Activated naive CD8-positive, alpha-beta T cell treated with anti-CD3 and anti-CD28 coated beads for 36 hours (primary cell): ENCODE measurements at places on chromosomes 4 and X.

- DNase-seq: no peak
Measured at GRCh38 chr4:123449362-123449761, 52.8 kb downstream of the SPRY1 start.

DNA sequence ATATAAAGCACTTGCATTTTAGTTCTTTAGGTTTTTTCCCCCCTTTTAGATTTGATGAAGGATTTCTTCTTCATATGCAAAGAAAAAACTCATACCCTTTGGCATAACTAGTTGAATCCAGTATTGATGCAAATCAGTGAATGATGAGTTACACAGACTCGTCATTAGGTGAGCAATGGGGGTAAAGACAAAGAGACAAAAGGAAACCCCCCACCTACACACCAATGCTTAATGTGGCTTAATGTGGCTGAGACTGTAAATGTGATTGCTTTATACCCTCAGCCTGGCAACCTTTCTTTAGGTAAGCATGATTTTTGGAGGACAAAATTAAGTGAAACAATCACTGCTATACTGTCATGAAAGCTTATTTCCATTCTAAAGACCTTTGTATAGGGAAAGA, 39.5 kb downstream of the CD40LG start:
- peak; percentile 38 for DNase-seq

- no peak for DNase-seq
Measured at GRCh38 chr4:141339966-141340365, 119.3 kb downstream of the ZNF330 start.

- no peak for DNase-seq
Measured at GRCh38 chrX:42087960-42088359, 164.6 kb upstream of the CASK start.

GRCh38 chrX:74505437-74505836, 84.1 kb downstream of the SLC16A2 start:
- DNase-seq: no peak

DNA sequence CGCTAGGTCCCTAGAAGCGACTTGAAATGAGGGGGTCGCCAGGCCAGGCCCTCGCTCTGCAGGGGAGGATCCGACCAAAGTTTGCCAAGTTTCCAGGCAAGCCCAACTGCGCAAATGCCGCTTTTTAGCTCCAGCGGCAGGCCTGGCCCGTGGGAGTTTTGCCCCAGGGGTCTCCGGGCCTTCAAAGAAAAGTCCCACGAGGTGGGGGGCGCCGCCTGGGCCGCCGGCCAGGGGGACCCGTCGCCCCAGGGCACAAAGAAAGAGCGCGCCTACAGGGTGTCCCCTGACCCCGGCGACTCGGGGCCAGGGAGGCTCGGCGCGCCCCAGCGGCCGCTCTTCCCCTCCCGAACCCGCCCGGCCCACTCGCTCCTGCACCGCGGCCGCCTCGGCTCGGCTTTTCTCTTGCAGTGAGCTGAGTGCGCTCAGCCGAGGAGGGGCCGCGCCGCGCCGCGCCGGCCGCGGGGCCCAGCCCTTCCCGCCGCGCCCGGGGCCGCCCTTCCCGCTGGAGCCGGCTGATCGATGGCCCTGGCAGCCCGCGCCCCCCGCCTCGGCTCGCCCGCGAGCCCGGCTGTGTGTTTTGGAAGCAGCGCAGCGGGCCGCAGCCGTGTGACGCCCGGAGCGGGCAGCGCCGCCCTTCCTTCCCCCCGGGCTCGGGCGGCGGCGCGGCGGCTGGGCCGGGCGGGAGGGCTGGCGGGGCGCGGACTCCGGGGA, 754 bp upstream of the KLF3 start:
- DNase-seq: peak; percentile 66

DNA sequence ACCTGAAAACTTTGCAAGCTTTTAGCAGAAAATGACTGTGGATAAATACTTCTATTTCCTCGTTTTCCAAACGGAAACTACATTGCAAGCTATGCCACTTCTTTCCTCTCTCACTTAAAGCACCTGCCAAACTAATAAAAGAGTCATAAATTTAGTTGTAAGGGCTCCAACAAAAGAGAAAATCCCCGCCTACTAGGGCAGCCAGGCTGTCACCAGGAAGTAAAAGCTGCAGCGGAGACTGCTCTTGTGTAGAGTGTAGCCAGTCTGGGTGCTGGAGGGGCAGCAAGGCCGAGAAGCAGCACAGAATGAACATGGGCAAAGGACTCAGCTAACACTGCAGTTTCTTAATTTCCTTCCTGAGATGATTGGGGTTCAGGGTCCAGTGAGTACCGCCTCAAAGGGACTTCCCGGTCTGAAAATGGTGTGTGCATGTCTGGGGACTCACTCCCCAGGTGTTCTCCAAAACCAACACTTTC, 89.3 kb upstream of the MAML3 start:
- DNase-seq: no peak

DNA sequence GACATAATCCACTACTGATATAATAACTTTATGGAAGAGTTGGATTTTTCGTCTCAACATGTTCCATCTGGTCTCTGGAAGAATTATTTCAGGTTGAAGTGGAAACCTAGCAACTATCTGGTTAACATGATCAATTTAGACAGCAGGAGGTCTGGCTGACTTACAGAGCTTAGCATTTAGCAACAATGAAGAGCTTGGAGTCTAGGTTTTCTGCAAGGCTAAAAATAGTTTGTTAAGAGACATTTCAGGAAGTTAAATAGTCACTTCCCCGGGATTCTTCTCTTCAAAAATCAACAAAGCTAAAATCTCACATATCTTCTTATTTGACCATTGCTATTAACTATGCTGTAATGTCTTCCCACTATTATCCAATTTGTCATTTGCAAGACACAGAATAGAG, 418.6 kb upstream of the DIPK2B start:
- no peak for DNase-seq

GRCh38 chr4:184854673-184855072, 28.9 kb upstream of the ACSL1 start:
- DNase-seq: peak; percentile 11

DNA sequence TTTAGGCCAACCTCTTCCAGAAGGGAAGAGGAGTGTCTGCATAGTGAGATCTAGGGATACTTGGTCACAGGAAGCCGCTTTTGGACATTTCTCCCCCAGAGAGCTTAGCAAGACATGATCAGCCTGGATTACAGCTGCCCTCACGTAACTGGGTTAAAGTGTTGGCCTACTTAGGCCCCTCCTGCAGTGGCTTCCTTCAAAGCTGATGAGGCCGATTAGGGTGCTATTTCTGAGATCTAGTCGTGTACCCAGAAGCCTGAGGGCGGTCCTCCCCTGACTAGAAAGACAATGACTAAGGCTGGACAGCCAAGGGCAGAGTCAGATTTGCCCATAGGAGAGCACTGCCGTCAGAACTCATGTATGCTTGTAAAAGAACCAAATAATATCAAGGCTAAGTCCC, 135.0 kb downstream of the AMMECR1 start:
- DNase-seq: no peak

GRCh38 chr4:56786955-56787354, 34.5 kb downstream of the SPINK2 start:
- no peak for DNase-seq

GRCh38 chr4:87052615-87053014, 117.8 kb downstream of the AFF1 start:
- no peak for DNase-seq

DNA sequence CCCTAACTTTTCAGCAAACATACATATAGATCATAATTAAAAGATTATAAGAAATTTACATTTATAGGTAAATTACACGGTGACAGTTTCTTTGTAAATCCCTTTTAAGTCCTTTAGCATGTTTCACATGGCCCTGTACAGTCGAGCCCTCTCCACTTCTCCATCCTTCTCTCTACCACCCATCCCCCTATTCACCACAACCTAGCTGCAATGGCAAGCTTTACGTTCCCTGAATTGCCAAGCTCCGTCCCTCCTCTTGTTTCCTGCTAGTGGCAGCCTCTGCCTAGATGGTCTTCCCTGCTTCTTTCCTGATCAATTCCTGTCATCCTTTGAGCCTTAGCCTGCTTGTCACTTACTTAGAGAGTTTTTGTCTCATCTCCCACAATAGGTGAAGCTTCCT, 116.2 kb downstream of the TMA16 start:
- no peak for DNase-seq

GRCh38 chrX:17669891-17670290, 67.4 kb upstream of the SCML1 start:
- DNase-seq: no peak

DNA sequence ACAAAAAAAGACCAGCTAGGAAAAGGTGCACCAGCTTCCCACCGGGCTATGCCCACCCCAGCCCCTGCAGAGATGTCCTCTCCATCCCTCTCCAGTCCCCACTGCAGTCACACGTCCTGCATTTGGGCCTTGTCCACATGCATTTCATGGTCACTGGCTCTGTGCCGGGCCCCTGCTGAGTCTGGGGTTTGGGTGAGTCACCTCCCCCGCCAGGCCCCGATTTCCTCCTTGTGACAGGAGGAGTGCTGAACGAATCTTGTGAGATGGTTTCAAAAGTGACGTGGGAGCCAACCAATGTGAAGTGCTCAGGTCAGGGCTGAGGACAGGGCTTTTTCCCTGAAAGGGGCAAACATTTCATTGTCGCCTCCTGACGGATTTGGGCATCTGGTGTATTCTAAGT, 7.1 kb downstream of the CPZ start:
- DNase-seq: no peak

DNA sequence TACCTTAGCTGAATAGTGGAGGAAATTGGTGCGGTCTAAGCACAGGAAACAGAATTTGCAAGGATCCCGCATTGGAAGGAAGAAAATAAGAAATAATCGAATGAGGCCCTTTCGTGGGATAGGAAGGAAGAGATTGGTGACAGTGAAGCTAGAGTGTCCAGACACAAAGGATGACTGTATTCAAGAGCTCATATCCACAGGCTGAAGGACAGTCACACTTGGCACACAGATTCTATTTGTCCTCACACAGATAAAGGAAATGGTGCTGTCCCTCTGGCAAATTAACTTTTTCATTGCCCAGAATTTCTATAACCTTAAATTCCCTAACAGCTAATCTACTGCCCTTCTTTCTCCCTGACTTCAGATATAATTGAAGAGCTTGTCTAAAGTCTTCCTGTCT, 2188.9 kb upstream of the TENM3 start:
- no peak for DNase-seq

GRCh38 chrX:109654516-109655109, 29.6 kb upstream of the KCNE5 start:
- DNase-seq: no peak

DNA sequence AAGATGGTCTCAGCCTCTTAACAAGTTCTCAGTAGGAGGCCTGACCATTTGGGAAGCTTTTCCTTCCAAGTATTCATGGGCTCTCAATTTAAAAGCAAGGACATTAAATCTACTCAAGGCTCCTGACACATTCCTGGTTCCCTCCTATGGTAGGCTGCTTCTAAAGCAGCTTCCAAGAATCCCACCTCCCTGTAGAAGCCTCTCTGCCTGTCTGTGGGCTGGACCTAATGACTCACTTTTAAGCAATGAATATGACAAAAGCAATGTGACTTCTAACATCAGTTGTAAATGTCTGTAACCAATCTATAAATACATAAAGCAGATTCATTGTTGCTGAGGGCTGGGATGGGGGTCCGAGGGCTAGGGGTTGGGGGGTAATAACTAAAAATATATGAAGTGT, 99.5 kb upstream of the FAM9B start:
- DNase-seq: no peak

DNA sequence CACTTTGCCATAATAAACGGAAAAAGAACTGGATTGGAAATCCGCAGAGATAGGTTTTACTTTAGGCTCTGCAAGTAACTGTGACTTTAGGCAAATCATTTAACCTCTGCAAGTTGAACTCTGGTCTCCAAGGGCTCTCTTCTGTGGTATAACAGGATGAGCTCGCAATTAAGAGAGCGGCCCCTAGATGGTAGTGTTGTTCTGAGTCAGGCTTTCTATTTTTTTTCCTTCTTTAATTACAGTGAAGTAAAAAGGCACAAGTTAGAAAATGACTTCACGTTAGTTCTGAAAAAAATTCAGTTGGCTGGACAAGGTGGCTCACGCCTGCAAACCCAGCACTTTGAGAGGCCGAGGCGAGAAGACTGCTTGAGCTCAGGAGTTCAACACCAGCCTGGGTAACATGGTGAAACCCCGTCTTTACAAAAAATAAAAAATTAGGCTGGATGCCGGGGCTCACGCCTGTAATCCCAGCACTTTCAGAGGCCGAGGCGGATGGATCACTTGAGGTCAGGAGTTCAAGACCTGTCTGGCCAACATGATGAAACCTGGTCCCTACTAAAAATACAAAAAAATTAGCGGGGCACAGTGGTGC, 18.0 kb downstream of the RPS3A start:
- peak; percentile 36 for DNase-seq

- no peak for DNase-seq
Measured at GRCh38 chr4:43238008-43238407, 345.5 kb downstream of the GRXCR1 start.

DNA sequence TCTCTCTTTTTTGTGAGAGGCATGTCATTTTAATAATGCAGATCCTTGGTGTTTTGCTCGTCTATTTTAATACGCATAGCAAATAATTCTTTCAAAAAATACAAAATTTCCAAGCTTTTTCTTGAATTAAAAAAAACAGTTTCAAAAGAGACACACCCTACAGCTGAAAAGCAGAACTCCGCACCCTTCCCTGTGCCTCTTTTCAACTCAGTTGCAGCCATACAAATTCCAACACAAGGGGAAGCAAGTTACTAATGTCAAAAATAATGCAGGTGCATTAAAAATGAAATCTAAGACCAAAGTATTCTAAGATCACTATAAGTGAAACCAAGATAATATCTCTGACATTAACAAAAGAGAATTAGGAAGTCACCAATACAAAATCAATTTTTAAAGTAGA, 66.6 kb downstream of the NR3C2 start:
- no peak for DNase-seq

DNA sequence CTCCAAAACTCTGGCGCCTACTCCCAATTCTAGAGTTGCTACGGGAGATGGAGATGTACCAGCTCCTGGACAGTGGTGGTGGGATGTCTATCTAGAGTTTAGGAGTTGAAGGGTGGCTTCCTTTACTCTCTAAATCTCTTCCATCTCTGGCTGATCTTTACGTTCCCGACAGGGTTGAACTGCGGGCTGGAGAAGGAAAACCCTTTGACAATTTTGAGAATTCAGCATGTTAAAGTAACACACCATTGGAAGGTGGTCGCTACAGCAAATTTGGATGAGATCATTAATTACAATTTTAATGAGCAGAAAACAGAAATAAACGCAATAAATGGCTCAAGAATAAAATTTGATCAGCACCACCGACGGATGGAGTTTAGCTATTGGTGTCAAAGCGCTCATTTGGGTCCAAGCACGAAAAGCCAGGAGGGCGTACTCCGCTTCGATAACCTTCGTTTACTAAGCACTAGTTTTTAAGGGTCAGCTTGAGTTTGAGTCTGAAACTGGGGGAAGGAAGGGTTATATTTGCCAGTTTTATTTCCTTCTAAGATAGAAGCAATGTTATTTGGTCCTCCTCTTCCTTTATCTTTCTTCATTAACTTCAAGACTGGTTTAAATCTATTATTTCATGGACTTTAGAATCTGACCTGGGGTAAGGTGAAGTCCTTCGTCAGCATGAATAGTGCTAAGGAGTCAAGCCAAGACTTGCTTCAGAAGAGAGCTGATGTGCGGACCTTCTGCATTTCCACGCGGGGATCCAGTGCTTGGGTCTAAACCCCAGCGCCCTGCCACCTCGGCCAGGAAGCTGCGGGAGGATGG, 1.5 kb upstream of the NKX6-1 start:
- DNase-seq: no peak
